ENCODE measurements at places on chromosomes 13 and 19. TPM values are rescaled to one million over a fixed set of nuclear protein-coding genes. Genes with fewer than 3 reads are reported as not detected.

ZNF763 gene
- 2.3 TPM for total RNA-seq

PALM gene
- total RNA-seq = 15.6 TPM

PLK5 gene
- total RNA-seq = not detected

NLRP8 gene
- total RNA-seq = not detected

DLEU7 gene
- under 0.01 TPM for total RNA-seq

PSG6 gene
- total RNA-seq = not detected

APOC4 gene
- not detected for total RNA-seq

PSG1 gene
- 0.09 TPM for total RNA-seq

All from smooth muscle cell of bladder (primary cell).